Fibroblast of skin of abdomen (primary cell): ENCODE measurements at places on chromosomes 2 and 18.

- no peak for DNase-seq
These were observed 154.2 kb upstream of the ZNF236 start for GRCh38 chr18:76668119-76668518.

- no peak for DNase-seq
These were observed 24.4 kb upstream of the ACTG2 start for GRCh38 chr2:73868204-73868978.

GRCh38 chr2:241237047-241237446 lies 48.6 kb downstream of the ANO7 start:
- DNase-seq: no peak

GRCh38 chr2:49226360-49226759 lies 72.0 kb upstream of the FSHR start:
- DNase-seq: no peak

DNA sequence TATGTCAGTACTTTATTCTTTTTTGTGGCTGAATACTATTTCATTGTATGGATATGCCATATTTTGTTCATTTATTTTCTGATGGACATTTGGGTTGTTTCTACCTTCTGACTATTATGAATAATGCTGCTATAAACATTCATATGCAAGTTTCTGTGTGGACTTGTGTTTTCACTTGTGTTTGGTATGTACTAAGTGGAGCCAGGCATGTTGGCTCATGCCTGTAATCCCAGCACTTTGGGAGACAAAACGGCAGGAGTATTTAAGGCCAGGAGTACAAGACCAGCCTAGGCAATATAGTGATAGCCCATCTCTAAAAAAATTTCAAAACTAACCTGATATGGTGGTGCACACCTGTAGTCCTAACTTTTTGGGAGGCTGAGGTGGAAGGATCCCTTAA lies 23.3 kb downstream of the MARCHF7 start:
- no peak for DNase-seq

GRCh38 chr2:60570251-60570650 lies 16.8 kb upstream of the BCL11A start:
- DNase-seq: peak; percentile 25

DNA sequence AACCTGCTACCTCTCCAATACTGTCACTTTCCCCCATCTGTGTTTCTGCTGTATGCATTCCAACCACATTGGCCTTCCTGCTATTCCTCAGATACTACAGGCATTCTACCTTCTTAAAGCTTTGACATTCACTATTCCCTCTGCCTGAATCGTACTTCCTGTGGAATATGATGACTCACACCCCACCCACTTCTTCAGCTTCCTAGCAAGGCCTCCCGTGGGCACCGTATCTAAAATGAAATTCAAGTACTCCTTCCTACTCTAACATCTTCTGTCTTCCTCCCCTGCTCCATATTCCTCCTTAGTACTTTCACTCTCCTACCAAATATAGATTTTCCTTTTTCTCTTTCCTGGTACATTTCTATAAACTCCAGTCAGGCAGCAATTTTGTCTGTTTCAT lies 710.4 kb downstream of the RNF144A start:
- peak; percentile 45 for DNase-seq

GRCh38 chr2:121362774-121363173 lies 77.8 kb upstream of the TFCP2L1 start:
- no peak for DNase-seq

DNA sequence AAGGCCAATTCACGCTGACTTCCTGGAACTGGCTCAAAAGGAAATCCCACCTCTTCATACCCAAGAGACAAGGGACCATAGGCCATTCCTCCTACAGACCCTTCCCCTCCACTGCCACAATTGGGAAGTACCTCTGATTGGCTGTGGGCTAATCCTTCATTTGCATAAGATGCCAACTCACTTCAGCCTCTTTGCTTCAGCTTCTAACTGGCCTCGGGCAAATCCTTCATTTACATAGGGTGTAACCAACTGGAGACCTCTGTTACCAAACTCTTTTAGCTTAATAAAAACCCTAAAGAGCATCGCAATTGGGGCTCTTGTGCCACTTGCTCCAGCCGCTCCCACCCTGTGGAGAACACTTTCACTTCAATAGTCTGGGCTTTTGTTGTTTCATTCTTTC lies 38.2 kb downstream of the MC2R start:
- no peak for DNase-seq

DNA sequence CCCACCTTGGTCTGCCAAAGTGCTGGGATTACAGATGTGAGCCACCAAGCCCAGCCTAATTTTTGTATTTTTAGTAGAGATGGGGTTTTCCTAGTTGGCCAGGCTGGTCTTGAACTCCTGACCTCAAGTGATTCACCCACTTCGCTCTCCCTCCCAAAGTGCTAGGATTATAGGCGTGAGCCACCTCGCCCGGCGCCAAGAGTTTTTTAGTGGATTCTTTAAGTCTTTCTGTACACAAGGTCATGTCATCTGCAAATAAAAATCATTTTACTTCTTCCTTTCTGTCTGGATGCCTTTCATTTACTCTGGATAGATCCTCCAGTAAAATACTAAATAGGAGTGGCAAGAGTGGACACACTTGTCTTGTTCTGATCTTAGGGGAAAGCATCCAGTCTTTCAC lies 61.7 kb downstream of the KCMF1 start:
- DNase-seq: no peak

- no peak for DNase-seq
These were observed 38.2 kb upstream of the CAVIN2 start for GRCh38 chr2:191885098-191885497.

DNA sequence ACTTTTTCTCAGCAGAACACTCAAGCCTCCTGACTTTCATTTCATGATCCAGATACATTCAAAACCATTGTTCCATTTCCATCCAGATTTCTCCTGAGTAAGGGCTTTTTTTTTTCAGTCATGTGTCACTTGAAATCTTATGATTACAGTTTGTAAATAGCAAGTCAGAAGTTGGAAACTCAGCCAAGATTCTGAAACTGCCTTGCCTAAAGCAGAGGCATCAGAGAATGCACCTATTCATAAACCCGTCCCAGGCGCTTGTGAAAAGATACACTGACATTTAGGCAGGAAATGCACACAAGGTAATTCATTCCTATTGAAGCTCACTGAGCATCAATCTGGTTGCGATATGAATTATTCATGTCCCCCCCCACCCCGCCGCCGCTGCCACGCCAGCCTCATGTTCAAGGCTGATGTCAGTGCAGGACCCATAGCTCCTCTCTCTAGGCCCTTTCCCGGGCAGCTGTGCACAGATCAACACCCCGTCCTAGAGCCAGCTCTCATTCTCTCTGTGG lies 30.4 kb upstream of the MGAT4A start:
- no peak for DNase-seq

DNA sequence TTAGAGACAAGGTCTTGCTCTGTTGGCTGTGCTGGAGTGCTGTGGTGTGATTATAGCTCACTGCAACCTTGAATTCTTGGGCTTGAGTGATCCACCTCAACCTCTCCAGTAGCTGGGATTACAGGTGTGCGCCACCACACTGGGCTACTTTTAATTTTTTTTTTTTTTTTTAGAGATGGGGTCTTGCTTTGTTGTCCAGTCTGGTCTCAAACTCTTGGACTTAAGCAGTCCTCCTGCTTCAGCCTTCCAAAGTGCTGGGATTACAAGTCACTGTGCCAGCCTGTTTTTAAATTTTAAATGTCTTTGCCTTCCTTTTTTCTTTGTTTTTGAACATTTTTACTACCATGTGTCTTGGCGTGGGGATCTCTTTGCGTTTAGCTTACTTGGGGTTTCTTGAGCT lies 32.5 kb downstream of the TAF4B start:
- DNase-seq: no peak

- no peak for DNase-seq
These were observed 6.2 kb upstream of the GKN1 start for GRCh38 chr2:68968221-68968620.

GRCh38 chr2:189646521-189646920 lies 14.7 kb upstream of the ASNSD1 start:
- DNase-seq: no peak

GRCh38 chr2:95574506-95574905 lies 17.3 kb upstream of the TRIM43 start:
- peak; percentile 42 for DNase-seq

- DNase-seq: peak; percentile 14
These were observed 215.2 kb upstream of the TFPI start for GRCh38 chr2:187769437-187769836.

DNA sequence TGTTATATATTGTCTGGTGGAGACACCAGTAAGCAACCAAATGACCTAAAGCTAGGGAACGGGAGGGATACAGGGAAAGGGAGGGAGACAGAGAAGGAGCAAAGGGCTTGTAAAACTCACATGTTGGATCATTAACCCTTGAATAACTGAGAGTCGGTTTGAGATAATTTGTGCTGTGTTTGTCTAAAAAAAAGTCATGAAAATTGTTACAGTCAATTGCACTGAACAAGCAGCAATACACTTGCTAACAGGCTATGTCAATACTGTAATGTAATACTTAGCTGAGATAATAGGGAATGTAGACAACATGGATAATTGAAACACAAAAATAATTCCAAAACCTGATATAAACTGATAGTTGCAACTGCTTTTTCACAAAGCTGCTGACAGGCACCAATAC lies 71.3 kb upstream of the ZNF521 start:
- DNase-seq: no peak

- no peak for DNase-seq
These were observed 147.5 kb downstream of the PARD3B start for GRCh38 chr2:204692790-204693189.
